Activated CD8-positive, alpha-beta memory T cell treated with anti-CD3 and anti-CD28 coated beads, Interleukin-2, amount 10 ng/mL, durations not matched to agents 7 days and 5 days (primary cell): ENCODE measurements at places on chromosomes 12 and 14. TPM values are rescaled to one million over a fixed set of nuclear protein-coding genes. Genes with fewer than 3 reads are reported as not detected.

GRCh38 chr14:58133739-58134138, 18.3 kb downstream of the ARMH4 start:
- no peak for DNase-seq

- no peak for DNase-seq
Measured at GRCh38 chr12:110667671-110668070, 21.2 kb downstream of the HVCN1 start.

DNA sequence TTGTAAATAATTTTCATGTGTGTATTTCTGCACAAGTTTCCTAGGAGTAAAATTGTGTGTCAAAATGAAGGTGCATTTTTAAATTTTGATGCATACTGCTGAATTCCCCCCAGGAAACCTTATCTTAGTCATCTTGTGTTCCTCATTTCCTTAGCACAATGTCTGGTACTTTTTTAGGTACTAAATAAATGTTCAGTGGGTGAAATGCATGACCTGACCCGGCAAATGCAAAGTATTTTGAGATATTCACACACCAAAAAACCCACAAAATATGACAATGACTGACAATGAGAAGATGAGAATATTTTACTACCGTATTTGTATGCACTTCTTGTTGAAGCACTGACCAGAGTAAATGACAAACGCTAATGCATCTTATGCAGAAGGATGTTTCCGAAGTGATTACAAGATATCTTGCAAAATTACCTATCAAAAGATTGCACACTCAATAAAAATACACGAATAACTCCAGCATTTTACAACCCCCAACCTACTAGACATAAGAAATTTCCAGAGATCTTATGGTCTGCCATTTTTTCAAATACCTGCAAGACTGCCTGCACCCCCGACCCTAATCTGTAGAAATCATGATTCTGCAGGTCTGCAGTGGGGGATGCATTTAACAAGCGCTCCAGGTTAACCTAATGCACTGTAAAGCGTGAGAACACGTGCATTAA, 895 bp upstream of the PRKAB1 start:
- DNase-seq = no peak

- DNase-seq = no peak
Measured at GRCh38 chr12:86249851-86250250, 6.3 kb downstream of the MGAT4C start.

Gene RDH12
- not detected for total RNA-seq

- no peak for DNase-seq
Measured at GRCh38 chr14:25094171-25094907, 44.4 kb upstream of the STXBP6 start.

DNA sequence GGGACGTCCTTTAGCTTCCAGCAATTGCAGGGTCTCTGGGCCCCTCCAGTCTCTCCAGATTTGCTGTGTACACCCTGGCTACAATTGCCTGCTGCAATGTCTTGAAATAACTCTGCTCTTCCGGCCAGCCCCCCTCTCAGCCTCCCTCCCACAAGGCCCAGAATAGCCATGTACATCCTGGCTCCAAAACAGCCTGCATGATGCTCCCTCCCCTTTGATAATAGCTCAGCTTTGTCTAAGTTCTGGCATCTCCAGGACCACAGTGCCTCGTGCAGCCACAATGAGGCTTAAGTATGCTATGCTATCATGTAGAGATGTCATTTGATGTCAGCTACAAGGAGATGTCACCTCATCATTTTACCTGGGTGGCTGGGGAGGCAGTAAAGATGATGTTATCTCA, 74.6 kb downstream of the SRRM4 start:
- DNase-seq = no peak

GRCh38 chr14:22981090-22981875, 1.1 kb downstream of the AJUBA start:
- no peak for DNase-seq

Gene DHRS2
- 1.1 TPM for total RNA-seq
